AG04450 (cell line): ENCODE measurements at places on chromosomes 5 and 9.

DNA sequence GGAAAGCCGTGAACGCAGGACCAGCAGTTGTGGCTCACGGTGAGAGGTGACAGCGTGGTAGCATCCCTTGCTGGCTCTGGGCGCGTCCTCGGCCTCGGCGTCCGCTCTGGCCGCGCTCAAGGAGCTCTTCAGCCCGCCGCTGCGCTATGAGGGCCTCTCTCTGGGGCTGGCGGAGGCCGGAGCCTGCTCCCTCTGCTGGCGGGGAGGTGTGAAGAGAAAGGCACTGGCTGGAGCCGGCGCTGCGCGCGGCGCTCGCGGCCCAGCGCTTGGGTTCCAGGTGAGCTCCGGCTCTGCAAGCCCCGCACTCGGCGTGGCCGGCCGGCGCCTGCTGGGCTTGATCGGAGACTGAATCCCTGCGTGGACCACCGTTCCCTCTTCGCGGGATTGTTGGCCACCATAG is 705.6 kb downstream of the SEMA5A start:
- DNase-seq, result no peak

DNA sequence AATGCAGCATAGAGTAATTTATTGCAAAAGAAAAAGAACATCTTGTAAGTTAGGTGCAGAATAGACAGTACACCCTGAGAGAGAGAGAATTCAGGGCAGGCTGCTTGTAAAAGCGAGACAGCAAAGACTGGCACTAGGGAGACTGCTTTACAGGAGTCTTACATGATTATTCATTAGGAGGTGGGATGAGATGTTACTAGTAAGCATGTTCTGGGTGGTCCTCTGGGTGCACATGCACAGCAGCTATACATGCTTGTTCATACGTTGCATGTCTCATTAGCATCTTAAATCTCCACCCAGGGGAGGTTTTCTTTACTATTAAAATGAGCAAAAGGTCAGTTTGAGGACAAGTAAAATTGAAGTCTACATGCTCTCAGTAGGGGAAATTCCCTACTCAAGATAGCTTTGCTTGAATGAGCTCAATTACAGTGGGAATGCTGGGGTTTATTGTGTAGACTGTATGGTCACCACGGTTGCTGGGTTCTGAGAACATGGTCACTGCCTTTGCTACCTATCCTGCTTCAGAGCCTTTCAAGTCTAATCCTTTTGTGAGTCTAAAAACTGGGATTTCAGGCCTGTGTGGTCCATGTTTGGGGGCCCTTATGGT is 60.6 kb downstream of the RGS7BP start:
- no peak for DNase-seq

DNA sequence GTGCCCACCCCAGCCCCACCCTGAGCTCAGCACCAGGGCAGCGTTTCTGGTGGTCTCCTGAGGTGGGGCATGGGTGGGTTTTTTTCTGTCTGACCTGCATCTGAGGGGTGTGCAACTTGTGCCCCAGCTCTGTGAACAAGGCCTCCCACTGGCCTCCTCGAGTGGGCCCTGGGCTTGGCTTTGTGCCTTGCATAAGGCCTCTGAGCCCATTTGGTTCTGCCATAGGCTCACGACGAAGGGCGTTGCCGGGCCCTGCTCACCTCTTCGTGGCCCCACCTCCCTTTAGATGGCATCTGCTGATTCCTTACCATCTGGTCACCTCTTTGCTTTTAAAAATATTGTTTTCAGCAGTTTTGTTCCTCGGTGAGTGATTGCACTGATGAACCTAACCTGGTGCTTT is 127.1 kb upstream of the COL5A1 start:
- no peak for DNase-seq

DNA sequence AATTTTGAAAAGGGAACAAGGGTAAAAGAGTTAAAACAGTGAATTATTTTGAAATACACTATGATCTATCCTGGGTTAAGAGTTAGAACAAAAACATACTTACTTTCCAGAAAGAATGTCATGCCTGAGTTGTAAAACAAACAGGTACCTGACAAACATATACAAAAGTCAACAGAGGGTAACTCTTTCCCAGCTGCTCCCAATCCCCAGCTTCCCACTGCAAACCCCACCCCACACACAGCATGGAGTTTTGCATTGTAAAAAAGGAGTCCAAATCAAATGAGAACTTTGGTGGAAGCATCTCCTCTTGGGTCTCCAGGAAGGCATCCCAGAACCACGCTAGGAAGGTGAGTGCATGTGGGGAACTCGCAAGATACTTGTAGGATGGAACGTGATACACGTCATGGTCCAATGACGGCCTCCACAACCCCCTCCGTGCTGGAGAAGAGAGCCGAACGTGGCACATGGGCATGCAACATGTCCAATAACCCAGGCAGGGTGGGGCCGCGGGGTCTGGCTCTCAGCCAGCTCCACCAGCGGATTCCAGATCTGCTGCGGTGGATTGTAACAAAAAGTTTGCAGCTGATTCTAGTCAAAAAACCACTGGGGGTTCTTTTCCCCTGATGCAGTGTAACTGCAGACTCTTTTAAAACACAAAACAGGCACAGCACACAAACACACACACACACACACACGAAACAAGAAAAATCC is 55.8 kb downstream of the EPB41L4B start:
- DNase-seq, result no peak

DNA sequence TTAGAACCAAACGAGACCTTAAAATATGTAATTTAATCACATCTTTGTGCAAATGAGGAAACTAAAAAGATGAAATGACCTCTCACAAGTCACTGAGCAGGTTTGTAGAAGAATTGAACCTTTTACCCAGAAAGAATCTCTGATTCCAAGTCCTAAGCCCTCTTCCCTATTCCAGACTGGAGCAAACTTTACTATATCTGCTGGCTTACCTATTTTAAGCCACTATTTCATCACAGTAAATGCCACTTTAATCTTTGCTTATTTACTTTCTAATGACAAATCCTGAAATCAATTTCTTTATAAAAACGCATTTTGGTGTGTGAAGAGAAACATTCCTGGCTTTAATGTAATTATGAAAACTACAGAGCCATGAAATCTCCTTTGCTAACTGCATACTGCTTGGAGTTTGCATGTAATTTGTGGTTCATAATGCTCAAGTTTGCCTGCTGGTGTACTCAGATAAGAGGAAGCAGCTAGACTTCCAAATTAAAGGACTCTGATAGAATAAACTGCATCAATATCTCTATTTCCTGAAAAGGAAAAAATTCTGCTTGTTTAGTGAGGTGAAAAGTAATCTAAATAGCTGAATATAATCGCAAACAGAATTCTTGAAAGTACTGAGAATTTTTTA is 121.2 kb downstream of the RAB3C start:
- no peak for DNase-seq

GRCh38 chr5:7659420-7659819 is 191.5 kb downstream of the CFAP90 start:
- DNase-seq, result no peak

DNA sequence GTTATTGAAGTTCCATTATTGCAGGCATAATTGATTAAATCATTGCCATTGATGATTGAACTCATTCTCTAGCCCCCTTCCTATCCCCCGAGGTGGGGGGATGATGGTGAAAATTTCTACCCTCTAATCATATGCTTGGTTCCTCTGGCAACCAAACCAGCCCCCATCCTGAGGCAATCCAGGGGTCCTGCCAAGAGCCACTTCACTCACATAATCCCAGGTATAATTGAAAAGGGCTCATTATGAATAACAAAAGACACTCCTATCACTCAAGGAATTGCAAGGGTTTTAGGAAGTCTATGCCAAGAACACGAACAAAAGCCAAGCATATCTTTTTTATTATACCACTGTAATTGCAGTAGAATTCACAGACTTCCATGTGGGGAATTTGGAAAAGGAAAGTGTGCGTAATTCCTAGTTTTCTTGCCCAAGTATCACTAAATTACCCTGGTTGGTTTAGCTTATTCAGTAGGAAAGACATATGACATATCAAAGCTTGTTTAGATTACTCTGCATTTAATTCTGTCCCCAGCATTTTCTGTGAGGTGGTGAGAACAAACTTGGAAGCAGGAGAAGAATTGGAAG is 130.7 kb upstream of the TAF11L2 start:
- DNase-seq, result no peak

DNA sequence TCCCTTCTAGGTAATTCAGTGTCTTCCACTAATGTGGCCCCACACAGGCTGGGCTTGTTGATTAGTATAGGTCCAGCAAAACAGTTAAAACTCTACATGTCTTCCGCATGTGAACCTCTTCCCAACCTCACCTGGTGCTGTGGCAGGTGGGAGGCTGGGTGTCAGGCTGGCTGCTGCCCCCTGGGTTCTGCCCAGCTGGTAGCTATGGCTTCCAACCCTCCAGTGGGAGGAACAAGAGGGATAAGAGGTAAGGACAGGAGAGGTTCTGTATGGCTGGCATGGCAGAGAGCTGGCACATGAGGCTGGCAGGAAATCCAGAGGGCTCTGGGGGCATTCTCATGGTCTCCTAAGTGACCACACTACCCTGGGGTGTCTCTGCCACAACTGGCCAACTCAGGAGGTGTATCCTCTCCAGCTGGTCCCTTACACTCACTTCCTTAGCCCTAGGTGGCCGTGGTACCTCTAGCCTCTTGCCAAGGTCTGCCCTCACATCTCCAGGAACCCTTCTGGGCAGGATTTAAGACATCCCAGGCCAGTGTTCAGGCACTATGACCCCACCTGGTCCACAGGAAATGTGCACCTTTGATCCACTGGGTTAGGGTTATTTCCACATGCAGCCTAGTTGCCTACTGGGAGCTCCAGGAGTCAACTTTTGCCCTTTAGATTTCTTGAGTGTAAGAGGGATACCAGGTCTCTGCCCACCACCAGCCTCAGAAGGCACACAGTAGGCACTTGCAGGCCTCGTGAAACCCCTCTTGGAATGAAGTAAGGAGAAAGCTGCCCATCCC is 41.7 kb downstream of the AHRR start:
- no peak for DNase-seq

GRCh38 chr9:125343518-125344275 is 82.1 kb downstream of the GAPVD1 start:
- peak; percentile 10 for DNase-seq

GRCh38 chr5:142727735-142728047 is 41.8 kb upstream of the FGF1 start:
- no peak for DNase-seq
